Nephron progenitor cell (in vitro differentiated cells): ENCODE measurements at places on chromosomes 12 and 14.
A peak's percentile ranks its signal among the peaks of the same experiment; 100 is the strongest.

GRCh38 chr14:50040401-50040775, 76.0 kb downstream of the VCPKMT start:
- no peak for DNase-seq

DNA sequence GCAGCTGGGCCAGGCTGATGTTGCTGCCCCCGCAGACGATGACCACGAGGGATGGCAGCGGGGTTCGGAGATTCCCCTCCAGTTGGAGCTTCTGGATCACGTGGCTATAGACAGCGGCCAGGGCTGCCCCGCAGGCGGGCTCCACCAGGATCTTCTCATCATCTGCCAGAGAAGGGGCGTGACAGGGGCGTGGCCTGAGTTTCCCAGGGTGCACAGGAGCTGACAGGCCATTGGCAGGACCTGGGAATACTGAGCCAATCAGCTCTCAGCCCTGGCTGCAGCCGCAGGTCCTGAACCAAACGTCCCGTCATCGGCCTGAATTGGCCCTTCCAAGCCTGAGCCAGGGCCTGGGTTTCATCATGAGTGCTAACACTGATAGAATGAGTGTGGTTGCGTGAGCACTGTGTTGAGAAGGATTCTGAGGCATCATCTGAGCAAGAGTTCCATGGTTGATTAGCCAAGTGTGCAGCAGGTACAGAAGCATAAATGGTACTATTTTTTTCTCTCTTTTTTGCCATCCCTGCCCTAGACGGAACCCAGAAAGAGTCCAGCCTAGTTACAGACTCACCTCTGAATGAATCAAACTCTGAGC, 10.6 kb downstream of the SDS start:
- peak; percentile 36 for DNase-seq

DNA sequence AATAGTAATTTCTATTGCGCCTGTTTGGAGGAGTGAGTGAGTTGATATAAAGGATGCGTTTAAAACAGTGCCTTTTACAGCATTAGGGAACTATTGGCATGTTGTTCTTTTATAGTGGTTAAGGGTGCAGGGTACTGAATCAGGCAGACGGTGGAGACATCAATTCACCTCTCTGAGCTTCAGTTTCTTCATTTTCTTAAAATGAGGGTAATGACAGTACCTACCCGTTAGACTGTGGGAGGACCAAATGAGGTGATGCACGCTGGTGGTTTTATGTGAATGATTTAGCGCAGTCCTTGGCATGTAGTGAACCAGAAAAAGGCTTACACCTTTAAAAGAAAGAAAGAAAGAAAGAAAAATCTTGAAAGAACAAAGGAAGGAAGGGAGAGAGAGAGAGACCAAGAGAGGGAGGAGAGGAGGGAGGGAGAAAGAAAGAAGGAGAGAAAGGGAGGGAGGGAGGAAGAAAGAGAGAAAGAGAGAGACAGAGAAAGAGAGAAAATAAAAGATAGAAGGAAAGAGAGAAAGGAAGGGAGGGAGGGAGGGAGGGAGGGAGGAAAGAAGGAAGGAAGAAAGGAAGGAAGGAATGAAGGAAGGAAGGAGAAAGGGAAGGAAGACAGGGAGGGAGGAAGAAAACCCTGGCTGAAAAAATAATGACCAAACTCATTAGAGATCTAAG, 22.2 kb upstream of the CCND2 start:
- DNase-seq: no peak

GRCh38 chr12:131129839-131130238, 176.1 kb downstream of the ADGRD1 start:
- no peak for DNase-seq

DNA sequence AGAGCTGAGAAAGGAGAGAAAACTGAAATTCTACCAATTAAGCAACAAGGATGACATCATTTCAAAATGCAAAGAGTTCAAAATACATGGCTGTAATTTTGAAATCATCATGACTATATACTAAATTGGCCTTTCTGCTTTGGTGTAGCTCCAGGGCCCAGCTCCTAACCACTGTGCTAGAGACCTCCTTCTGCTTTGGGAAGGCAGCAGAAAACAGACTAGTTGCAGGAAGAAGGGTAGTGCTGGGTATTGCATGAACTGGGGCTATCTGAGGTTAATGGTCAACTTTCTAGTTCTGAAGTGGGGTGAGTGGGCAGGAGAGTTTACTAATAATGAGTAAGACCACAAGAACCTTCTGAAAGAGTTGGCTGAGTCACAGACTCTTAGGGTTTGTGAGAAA, 66.2 kb downstream of the PTGER2 start:
- DNase-seq: no peak

DNA sequence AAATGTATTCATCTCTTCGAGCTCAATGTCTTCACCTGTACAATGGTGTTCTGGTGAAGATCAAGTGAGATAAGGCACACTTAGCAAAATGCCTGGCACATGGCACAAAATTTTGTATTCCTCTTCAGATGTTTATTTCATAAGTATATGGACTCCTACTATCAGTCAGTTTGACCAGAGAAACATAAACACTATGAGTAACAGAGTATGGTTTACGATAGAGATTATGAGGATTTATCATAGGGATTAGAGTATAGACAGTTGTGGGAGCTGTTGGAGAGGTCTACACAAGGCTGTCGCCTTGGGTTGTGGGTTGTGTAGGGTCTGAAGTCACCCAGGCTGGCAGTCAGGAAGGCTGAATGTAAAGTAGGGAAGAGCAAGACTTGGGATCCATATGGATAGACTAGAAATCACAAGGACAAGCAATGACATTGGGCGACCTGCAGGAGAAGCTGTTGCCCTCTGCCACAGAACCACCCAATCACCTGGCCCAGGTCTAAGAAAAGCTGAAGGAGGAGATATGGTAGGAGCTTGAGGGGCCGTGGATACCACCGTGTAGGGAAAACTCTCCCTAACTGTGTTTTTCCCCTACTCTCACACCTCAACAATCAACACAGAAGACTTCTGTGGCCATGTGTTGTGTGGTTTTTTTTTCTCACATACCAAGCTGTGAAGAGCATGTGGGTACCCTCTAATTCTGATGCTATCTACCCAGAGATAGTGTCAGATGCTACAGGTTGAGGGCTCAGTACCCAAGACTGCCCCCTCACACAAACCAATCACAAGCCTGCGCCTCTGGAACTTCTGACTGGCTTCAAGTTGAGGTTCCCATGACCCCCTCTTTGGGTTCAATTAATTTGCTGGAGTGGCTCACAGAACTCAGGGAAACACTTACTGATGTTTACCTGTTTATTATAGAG, 27.2 kb upstream of the RESF1 start:
- DNase-seq: no peak

GRCh38 chr14:100604709-100605108, 17.5 kb upstream of the BEGAIN start:
- DNase-seq: no peak

DNA sequence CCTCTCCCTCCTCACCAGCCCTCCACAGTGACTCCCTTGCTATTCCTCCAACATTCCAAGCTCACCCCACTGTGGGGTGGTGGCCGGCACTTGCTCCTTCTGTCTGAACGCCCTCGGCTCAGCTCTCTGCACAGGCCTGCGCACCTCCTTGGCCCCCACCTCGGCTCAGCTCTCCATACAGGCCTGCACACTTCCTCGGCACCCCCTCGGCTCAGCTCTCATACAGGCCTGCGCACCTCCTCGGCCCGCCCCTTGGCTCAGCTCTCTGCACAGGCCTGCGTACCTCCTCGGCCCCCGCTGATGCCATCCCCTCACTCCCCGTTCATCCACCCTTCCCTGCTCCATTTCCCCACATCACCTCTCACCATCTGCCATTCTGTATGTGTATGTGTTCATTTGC, 332.7 kb upstream of the FKBP4 start:
- no peak for DNase-seq

GRCh38 chr12:120237360-120238171, 28.0 kb downstream of the PXN start:
- no peak for DNase-seq

- DNase-seq: no peak
Observed at GRCh38 chr12:65403188-65403587, 124.7 kb downstream of the MSRB3 start.

GRCh38 chr12:77947330-77947729, 116.6 kb downstream of the NAV3 start:
- no peak for DNase-seq
